AML-193 (cell line): ENCODE measurements at places on chromosomes 4 and X.

DNA sequence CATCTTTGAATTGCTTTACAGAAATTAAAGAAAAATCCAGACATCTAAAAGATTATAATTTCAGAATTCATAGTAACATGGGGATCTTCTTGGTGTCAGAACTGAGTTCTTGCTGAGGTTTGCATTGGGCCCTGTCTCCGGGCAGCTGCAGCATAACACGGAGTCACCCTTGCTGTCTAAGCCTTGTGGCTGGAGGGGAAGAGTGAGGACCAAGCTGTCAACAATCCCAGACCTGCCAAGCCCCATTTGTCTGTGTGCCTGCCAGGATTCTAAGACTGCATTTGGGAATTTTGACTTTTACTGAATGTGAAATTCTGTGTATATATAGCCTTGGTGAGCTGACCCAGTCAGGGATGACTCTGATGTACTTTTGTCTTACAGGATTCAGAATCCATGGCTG lies 25.2 kb upstream of the NAP1L5 start:
- no peak for DNase-seq

DNA sequence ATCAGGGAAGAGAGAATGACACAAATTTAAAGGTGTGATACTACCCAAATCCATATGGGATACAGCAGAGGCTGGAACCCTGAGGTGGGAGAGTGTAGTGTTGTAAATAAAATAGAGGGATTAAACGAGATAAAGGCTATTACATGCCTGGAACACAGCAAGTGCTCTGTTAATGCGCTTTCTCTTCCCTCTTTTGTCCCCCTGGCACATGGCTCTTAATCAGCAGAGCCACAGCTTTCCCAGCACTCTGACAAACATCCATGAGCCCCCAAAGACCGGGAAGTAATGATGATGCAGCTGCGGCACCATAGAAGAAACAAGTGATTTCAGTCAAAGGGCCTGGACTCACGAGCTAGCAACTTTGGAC lies 85.9 kb downstream of the RASL11B start:
- DNase-seq = no peak

- DNase-seq = no peak
These were observed 341.2 kb upstream of the BOD1L1 start for GRCh38 chr4:13968723-13969122.

DNA sequence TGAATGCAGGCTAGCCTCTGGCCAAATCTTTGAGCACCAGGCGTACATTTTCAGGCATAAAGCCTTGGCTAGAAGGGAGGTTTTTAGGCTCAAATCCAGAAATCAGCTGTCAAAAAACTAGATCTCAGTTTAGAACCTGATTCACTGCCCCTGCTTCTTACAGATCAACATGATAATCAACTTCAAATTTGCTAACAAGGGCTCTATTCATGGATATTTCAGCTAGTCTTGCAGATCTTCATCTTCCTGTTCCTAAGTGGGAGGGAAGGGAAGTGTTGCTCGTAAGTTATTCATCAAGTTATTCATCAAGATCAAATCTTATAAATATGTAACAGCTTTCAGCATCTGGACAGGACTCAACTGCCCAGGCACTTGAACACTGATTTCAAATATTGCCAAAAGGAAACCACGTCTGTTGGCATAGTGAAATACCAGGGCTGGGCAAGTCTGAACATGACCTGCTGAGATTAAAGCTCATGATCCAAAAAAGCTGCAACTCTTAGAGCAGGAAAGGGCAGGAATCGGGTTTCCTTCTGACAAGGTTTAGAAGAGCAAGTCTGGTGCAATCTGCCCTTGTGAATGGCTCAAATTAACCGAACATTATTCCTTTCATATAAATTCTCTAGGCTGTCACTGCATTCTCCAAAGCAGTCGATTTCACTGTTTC lies 200.3 kb downstream of the PDGFC start:
- DNase-seq = no peak

DNA sequence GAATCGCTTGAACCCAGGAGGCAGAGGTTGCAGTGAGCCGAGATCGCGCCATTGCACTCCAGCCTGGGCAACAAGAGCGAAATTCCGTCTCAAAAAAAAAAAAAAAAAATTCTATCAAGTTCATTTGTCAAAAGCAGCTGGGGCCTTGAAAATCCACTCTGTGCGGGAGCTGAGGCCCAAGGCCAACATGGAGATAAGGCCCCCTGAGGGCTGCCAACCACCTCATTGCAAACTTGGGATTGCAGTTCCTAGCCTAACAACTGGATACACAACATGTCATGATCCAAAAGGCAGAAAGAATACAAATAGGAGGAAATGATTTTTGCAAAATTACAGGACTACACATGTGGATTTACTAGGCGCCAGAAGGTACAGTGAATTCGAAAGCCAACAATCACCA lies 22.5 kb upstream of the PRDX4 start:
- no peak for DNase-seq

DNA sequence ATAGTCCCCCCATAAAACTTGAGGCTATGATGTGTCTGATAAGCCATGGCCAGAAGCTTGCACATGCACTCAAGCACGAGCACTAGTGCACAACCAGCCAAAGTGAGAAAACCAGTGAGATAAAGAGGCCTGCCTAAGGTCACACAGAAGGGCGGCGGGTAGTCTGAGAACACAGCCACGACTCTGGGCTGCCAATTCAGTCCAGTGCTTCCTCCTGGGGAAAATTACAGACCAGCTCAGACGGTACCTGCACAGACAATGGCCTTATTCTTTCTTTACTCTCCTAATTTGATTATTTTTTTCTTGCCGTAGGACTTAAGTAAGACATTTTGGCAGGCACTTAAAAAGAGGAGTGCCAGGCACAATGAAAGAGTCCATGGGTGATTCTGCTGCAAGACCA lies 533.2 kb upstream of the FAT1 start:
- DNase-seq = no peak

DNA sequence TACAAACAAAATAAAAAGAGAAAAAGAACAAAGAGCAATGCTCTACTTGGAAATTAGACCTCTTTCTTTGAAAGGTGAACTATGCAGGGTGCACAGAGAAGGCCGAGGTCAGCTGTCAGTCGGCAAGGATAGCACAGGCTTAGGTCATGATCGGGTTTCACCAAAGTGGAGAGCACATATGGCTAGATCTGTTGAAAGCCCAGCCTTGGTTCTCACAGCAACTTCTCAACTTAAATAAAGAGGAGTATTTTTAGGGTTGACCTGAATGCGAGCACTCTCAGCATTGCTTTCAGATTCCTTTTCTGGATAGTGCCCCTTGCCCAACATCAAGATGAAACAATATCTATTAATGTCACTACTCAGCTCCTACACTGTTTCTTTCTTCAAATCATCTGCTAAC lies 122.9 kb upstream of the GPC4 start:
- no peak for DNase-seq

DNA sequence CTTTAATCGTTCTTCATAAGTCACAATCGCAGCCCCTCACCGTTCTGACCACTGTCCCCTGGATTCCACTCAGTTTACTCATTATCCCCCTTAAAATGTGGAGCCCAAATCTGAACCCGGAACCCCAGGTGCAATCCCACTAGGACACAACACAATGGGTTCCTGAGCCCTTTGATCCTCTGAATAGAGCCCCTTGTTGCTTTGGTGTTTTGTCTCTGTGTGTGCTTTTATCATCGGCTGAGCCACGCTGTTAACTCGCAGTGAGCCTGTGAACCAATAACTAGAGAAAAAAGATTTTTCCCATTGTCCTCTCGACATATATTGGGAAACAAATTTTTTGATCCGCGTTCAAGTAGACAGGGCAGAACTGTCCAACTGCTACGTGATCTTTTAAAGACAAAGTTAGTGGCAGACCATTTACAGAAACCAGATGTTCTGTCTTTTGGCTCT lies 617 bp upstream of the PDHA1 start:
- no peak for DNase-seq

- DNase-seq = no peak
These were observed 120.6 kb downstream of the ZNF827 start for GRCh38 chr4:145818011-145818410.

DNA sequence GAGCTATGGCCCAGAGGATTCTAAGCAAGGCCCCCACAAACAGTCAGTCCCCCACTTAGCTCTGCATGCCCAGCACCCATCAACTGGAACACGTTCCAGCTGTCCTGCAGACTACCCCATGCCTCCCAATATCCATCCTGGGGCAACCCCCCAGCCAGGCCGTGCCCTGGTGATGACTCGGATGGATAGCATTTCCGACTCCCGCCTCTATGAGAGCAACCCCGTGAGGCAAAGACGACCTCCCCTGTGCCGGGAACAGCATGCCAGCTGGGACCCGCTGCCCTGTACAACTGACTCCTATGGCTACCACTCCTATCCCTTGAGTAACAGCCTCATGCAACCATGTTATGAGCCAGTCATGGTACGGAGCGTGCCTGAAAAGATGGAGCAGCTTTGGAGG lies 32.0 kb downstream of the LAS1L start:
- DNase-seq = no peak

GRCh38 chr4:48792348-48793006 lies 12.4 kb upstream of the FRYL start:
- DNase-seq = no peak

- no peak for DNase-seq
These were observed 21.9 kb downstream of the ERCC6L start for GRCh38 chrX:72216973-72217372.

DNA sequence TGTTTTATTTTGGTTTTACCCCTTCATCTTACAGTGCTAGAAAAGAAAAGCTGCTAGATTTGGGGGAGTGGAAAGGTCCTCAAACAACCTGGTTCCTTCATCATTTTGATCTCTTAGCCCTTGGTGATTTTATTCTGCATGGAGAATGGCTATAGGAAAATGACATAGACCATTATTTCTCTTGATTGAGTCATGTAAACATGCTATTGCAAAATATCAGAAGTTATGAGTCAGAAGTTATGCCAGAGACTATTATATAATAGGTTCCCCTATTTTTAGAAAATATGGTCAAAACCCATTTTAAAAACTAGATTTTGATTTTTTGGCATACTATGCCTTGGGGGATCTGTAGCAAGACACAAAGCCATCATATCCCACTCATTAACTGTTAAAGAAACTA lies 83.7 kb upstream of the FAM9C start:
- peak; percentile 58 for DNase-seq

GRCh38 chrX:39140581-39140980 lies 339.3 kb downstream of the MID1IP1 start:
- no peak for DNase-seq

GRCh38 chrX:153477364-153477857 lies 7.0 kb upstream of the HAUS7 start:
- no peak for DNase-seq

GRCh38 chr4:138967313-138967712 lies 48.3 kb upstream of the NOCT start:
- DNase-seq = peak; percentile 18

GRCh38 chr4:77954690-77955089 lies 92.1 kb downstream of the MRPL1 start:
- no peak for DNase-seq

GRCh38 chr4:108192056-108192455 lies 23.3 kb upstream of the LEF1 start:
- DNase-seq = no peak

- DNase-seq = no peak
These were observed 2.0 kb downstream of the ZFX start for GRCh38 chrX:24151513-24151912.

DNA sequence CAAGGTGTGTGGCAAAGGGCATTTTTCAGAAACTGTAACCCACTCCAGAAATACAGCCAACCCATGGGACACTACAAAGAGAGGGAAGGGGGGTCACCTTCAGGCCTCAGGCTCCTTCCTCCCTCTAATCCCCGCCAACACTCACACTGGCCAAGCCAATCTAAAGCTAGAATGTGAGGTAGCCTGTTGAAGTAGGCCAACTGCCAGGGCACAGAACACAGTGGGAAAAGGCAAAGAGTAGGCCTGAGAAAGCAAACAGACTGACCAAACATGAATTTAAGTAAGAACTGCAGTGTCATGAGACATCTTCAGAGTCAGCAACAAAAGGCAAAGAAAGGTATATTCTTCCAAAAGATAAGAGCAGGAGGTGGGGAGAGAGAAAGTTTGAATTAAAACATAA lies 289.0 kb downstream of the HNRNPD start:
- DNase-seq = no peak

DNA sequence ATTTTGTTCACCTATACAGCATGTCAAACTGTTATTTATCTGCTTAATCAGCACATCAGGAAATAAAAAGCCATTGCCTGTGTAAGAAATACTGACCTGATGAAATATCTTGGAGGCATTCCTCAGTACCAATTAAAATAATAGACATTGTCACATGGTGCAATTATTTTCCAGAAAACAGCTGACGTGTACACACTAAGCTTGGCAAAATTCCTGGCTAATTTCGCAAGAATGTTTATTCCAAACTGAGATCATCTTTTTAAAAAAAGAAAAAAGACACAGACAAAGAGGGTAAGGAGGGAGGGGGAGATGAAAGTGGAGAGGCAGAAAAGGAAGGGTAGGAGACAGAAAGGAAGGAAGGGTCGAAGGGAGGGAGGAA lies 61.9 kb upstream of the NFKB1 start:
- no peak for DNase-seq

- DNase-seq = no peak
These were observed 10.4 kb downstream of the PALLD start for GRCh38 chr4:168507178-168507815.

DNA sequence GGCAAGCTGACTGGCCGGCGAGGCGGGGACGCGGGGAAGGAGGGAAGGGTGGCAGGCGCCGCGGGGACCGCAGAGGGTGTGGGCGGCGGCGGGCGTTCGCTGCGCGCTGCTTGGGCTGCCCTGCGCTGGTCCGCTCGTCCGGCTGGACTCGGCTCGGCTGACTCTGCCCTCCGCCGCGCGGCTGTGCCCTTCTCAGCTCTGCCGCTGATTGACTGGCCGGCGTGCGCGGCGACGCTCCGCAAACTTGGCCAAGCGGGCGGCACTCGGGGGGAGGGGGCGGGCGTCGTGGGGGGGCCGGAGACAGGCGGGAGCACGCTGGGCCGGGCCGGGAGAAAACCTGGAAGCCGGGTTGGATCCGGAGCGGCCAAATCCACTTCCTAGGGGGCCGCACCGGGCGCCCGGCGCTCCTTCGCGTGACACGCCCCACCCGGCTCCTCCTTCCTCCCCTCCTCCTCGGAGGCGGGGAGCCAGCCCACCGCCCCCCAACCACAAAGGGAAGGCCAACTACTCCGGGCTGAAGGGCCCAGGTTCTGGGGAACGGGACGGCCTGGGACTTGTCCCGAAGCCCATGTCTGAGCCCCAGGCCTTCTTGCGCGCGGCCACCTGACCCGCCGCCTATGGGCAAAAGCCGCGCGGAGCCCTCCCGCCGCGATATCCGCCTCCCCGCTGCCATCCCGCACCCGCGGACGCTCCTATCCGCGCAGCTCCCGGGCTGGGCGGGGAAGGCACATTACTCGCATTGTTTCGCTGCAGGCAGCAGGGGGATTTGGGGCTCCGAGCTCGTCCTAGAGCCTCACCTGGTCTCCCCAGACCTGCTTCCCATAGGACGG lies at the start of gene GPC4:
Gene GPC4 (minus strand): TSS at position 214 of the 830 bp plus-strand sequence. CDS start 524 bp downstream, outside the sequence.
- no peak for DNase-seq

DNA sequence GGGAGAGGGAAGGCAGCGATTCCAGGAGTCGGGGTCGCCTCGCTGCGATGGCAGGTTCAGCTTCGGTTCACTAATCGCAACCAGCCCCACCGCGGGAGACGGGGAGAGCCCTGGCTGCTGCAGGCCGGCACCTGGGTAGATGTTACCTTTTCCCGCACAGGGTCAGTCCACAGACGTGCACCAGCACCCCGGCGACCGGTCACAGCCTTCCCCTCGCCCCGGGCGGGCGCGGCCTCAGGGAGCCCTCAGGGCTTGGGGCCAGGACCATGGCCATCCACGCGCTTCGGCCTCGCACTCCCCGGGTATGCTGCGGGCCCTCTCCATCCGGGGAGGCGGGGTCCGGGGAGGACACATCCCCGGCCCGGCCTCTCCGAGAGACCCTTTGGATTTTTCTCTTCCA lies 26.1 kb upstream of the EXOC1L start:
- DNase-seq = no peak
